Activated T-cell treated with anti-CD3 and anti-CD28 coated beads, Interleukin-2, amount 50 U/mL, for 1 hour (primary cell): ENCODE measurements at places on chromosomes 2 and 18.

- DNase-seq: no peak
Observed at GRCh38 chr2:15826273-15826717, 114.1 kb upstream of the MYCN start.

GRCh38 chr2:2763351-2764000, 432.4 kb upstream of the MYT1L start:
- DNase-seq: no peak

DNA sequence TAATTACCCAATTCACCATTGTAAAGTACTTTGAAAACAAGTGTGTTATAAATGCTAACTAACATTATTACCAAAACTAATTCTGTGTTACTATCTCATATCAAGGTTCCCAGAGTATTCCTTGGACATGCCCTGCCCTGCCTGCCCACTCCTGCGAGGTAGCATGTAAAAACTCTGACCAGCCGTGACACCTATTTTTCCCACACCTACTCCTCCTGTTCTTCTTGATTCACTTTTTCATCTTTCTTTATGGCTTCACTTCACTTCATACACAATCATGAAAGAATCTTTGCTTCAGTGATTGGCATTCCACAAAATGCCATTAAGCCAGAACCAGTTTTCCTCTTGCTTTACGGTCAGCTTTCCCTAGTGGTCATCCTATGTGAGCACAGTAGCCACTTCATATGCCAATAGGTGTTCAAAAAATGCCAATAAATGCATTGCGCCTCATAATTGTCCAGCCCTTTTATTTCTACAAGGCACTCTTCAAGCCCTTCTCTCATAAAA, 42.6 kb upstream of the SETBP1 start:
- DNase-seq: no peak

GRCh38 chr2:223995569-223995968, 38.3 kb downstream of the MRPL44 start:
- no peak for DNase-seq

DNA sequence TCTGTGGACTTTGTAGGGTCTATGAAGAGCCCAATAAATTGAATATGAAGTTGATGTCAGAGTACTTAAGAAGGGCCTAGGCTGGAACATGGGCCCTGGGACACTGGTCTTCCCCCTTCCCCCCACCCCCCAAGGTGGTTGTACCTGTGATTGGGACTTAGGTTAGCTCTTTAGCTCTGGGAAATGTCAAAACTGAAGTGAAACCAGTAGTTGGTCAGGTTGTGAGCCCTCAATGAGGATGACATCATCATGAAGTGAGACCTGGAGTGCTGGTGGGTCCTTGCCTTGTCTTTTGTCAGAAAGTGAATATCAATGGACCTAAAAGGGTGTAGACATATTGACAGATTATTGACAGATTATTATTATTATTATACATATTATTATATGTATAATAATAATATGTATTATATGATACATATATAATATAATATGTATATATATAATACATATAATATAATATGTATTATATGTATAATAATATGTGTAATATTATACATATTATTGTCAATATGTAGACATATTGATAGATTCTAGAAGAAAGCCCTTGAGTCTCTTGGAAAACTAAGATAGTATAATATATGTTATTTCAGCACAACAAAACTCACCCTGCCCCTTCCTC, 5.4 kb downstream of the MARS2 start:
- DNase-seq: no peak

DNA sequence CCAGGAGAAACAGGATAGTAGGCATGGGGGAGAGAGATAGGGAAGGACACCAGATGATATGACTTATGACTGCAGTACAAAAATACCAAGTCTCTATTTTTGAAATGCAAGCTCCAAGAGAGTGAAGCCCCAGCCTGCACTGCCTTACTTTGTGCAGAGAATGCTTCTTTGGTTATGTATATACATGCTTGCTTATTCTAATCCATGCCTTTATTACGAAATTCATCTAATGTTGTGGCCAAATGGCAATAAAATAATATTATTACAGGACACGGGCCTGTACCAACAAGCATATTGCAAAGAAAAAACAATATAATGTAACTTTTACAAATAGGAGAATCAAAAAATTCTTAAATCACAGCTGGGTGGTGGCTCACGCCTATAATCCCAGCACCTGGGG, 110.8 kb downstream of the BCL11A start:
- DNase-seq: no peak

GRCh38 chr18:40673150-40673549, 1281.9 kb upstream of the PIK3C3 start:
- DNase-seq: no peak

DNA sequence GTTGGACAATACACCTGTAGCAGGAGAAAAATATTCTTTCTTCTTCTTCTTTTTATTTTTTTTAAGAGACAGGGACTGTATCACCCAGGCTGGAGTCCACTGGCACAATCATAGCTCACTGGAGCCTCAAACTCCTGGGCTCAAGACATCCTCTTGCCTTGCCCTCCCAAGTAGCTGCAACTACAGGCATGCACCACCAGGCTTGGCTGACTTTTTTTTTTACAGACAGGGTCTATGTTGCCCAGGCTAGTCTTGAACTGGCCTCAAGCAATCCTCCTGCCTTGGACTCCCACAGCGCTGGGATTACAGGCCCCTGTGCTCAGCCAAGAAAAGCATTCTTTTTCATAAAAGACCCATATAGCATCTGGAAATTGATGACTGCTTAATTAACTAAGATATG, 17.1 kb upstream of the ARHGAP28 start:
- DNase-seq: no peak

GRCh38 chr2:200735061-200735460, 76.6 kb upstream of the BZW1 start:
- no peak for DNase-seq

- DNase-seq: peak; percentile 85
Observed at GRCh38 chr2:219552382-219553167, 8.7 kb downstream of the TMEM198 start.

GRCh38 chr2:71353248-71353647, 21.7 kb downstream of the ZNF638 start:
- no peak for DNase-seq

- no peak for DNase-seq
Observed at GRCh38 chr2:215454519-215455246, 18.8 kb upstream of the FN1 start.

GRCh38 chr18:52950155-52950554, 610.2 kb downstream of the DCC start:
- no peak for DNase-seq

GRCh38 chr18:2027016-2027415, 544.3 kb downstream of the METTL4 start:
- no peak for DNase-seq

- no peak for DNase-seq
Observed at GRCh38 chr18:49515516-49515915, 28.5 kb upstream of the C18orf32 start.

- DNase-seq: no peak
Observed at GRCh38 chr2:19732255-19732654, 169.5 kb downstream of the TTC32 start.

- no peak for DNase-seq
Observed at GRCh38 chr2:197054437-197054836, 127.9 kb upstream of the PGAP1 start.

GRCh38 chr2:121545913-121546312, 15.2 kb downstream of the RNU4ATAC start:
- no peak for DNase-seq

DNA sequence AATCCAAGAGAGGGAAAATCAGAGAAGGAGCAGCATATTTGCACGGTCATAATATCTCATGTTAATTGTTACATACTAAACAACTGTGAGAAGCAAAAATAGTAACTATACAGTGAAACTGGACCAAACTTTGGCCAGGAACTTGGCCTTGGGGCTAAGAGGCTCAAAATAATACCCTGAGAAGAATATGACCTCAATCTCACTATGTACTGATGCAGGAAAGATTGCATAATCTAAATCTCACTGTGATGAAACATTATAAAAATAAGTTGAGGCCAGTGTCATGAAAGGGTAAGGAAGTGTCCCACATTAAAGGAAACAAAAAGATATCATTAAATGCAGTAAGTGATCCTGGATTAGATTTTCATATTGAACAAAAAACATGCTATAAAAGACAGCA, 36.5 kb downstream of the ZRANB3 start:
- no peak for DNase-seq

GRCh38 chr18:60266558-60266957, 106.0 kb downstream of the MC4R start:
- no peak for DNase-seq

DNA sequence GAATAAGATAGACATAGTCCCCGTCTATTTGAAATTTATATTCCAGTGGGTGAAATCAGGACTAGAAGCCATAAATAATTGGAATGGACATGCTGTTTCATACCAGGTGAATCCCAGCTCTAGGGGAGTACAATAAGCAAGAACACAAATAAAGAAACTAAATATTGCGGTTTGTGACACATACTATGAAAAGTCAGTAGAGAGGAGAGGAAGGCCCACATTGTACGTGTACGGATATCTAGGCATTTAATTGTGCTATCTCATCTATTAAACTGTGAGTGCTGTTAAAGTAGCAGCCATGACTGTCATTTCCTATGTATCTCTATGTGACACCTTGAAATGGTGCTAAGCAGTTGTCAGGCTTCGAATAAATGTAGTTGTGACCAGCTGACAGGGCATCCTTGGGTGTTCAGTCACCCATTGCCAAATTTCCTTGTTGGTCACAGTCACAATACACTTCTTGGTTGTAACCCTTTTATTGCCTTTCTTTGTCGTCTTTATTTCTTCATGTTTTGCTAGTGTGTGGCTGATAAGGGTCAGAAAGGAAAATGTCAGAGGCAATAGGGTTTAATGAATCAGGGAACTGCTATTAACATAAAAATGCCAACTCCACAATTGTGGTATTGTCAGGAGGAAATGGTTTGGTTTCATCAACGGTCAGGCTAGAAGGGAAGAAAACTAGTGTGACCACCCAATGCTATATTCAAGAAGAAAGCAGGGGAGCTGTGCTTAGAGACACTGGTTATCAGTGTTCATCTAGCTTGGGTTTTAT, 31.5 kb downstream of the CPO start:
- no peak for DNase-seq

GRCh38 chr2:29726976-29727375, 194.4 kb downstream of the ALK start:
- DNase-seq: no peak

- DNase-seq: no peak
Observed at GRCh38 chr18:26468931-26469340, 79.4 kb downstream of the KCTD1 start.

- no peak for DNase-seq
Observed at GRCh38 chr18:52009958-52010357, 330.0 kb upstream of the DCC start.

- no peak for DNase-seq
Observed at GRCh38 chr2:41199334-41199733, 747.4 kb upstream of the SLC8A1 start.

- DNase-seq: no peak
Observed at GRCh38 chr18:49911427-49911826, 98.1 kb upstream of the ACAA2 start.

GRCh38 chr18:11487390-11487789, 122.0 kb upstream of the SLC35G4 start:
- DNase-seq: no peak

- DNase-seq: no peak
Observed at GRCh38 chr2:5367321-5367720, 324.9 kb upstream of the SOX11 start.

- DNase-seq: no peak
Observed at GRCh38 chr2:148930046-148930775, 55.2 kb downstream of the KIF5C start.

DNA sequence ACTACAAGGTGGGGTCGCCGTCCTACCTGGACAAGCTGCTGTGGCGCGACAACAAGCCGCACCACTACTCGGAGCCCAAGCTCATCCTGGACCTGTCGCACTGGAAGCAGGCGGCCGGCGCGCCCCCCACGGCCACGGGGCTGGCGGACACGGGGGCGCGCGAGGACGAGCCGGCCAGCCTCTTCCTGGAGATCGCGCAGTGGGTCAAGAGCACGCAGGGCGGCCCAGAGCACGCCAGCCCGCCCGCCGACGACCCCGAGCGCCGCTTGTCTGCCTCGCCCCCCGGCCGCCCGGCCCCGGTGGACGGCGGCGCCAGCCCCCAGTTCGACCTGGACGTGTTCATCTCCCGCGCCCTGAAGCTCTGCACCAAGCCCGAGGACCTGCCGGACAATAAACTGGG, 90.4 kb downstream of the MRO start:
- no peak for DNase-seq

GRCh38 chr18:11259469-11260150, 110.2 kb upstream of the PIEZO2 start:
- no peak for DNase-seq

- no peak for DNase-seq
Observed at GRCh38 chr2:164948540-164948939, 6.8 kb downstream of the SLC38A11 start.

GRCh38 chr18:10476338-10476791, 21.9 kb downstream of the APCDD1 start:
- no peak for DNase-seq

- DNase-seq: no peak
Observed at GRCh38 chr18:78430131-78430758, 549.4 kb upstream of the SALL3 start.

GRCh38 chr2:193469251-193469650, 1274.5 kb upstream of the TMEFF2 start:
- DNase-seq: no peak

DNA sequence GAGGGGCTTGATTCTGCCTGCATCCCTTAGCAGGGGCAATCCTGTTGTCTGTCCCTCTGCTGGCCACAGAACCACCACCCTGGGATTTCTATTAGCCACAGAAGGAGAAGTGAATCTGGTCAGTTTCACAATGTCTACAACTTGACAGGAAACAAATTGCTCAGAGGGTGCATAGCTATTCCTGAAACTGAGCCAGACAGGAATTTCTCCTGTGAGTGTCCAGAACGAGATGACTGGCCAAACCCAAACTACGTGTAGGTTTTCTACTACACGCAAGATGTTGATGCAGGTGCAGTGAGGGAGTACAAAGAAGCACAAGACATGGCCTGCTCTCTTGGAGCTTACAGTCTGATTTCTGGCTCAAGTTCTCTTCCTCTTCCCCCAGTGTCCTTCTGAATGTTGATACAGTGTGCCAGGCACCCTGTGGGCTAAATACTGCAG, 201.9 kb downstream of the CLIP4 start:
- DNase-seq: no peak

- no peak for DNase-seq
Observed at GRCh38 chr18:57433482-57433881, 1.7 kb upstream of the ONECUT2 start.

DNA sequence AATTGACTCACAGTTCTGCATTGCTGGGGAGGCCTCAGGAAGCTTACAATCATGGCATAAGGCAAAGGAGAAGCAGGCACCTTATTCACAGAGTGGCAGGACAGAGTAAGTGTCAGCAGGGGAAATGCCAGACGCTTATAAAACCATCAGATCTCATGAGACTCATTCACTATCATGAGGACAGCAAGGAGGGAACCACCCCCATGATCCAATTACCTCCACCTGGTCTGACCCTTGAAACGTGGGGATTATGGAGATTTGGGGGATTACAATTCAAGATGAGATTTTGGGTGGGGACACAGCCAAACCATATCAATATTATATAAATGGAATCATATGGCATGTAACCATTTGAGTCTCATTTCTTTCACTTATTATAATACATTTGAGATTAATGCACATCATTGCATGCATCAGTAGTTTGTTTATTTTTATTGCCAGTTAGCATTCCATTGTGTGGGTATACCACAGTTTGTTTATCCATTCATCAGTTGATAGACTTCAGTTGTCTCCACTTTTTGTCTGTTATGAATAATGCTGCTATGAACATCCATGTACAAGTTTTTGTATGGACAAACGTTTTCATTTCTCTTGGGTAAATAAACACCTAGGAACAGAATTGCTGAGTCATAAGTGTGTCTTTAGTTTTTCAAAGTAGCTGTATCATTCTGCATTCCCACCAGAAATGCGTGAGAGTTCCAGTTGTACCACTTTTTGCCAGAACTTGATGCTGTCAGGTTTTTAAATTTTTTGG, 5.8 kb upstream of the SRBD1 start:
- DNase-seq: no peak
